ENCODE measurements at places on chromosomes 1 and 21.
A peak's percentile ranks its signal among the peaks of the same experiment; 100 is the strongest.

DNA sequence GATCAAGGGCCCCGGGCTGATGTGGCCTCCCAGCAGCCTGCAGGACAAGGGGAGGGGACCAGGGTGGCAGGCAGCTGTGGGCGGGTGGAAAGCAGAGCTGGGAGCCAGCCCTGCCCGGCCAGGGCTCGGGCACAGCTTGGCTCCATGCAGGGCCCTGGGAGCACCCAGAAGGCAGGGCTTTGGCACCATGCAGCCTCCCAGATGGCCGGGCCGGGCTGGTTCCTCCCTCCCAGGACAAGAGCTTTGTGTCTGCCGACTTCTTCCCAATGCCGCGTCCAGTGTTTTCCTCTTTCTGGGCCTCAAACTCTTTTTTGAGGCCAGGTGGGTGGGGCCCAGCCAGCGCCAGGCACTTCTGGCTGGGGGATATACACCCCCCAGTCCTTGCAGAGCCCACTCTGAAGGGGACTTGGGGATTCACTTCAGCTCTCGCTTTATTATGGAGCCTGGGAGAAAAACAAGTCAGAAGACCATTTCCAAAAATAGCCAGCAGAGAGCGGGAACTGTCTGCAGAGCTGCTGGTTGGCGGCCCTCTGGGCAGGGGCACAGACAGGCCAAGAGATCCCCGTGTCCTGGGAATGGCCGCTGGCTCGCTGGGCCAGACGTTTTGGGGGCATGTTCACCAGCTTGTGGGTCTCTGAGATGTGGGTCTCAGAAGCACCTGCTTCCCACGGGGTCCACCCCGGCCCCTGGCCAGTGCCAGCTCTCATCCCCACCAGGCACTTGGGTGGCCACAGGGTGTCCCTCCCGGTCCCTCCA lies 103.8 kb upstream of the ARHGEF16 start:
- no peak for DNase-seq

- no peak for DNase-seq
Measured at GRCh38 chr1:212208978-212209644, 76.1 kb upstream of the PPP2R5A start.

DNA sequence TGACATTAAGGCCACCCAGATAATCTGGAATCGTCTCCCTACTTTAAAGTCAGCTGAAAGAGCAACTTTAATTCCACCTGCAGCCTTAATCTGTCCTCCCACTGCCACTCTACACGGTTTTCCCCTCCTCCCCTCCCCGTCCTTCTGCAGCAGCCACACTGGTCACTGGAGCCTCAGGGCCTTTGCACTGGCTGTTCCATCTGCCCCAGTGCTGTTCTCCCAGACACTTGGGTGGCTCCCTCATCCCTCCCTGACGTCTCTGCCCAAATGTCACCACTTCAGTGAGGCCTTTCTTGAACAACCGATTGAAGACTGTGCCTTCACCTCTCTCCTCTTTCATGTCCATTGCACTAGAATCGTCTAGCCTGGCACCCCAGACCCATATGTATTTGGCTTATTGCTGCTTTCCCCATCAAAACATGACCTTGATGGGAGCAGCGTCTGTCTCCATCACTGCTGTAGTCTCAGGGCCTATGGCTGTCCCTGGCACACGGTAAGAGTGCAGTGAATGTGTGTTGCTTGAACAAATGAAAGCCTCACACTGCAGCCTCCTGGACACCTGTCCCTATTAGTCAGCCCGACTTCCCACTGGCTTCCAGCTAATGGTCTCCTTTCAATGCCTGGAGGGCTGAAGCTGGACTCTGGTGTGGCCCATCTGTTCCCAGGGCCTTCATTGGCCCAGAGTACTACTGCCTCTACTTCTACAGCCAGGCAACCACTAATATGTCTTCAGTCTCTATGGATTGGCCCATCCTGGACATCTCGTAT lies 10.6 kb upstream of the PRDM16 start:
- no peak for DNase-seq

DNA sequence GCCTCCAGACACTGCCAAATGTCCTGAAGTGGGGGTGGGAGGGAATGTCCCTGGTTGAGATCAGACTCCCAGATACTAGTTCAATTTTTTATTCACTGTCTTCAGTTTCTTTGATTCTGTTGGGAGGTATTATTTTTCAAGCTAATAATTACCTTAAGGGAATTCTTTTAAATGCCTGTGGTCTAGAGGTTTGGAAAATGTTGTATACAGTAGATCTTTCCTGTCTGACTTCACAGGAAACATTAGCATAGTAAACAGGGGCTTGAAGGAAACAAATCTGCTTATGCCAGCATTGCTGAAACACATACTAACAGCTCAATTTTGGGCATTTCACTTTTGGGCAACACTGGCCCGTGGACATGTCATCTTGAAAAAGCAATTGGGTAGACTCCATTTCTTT lies 84.3 kb upstream of the HP1BP3 start:
- DNase-seq: no peak

DNA sequence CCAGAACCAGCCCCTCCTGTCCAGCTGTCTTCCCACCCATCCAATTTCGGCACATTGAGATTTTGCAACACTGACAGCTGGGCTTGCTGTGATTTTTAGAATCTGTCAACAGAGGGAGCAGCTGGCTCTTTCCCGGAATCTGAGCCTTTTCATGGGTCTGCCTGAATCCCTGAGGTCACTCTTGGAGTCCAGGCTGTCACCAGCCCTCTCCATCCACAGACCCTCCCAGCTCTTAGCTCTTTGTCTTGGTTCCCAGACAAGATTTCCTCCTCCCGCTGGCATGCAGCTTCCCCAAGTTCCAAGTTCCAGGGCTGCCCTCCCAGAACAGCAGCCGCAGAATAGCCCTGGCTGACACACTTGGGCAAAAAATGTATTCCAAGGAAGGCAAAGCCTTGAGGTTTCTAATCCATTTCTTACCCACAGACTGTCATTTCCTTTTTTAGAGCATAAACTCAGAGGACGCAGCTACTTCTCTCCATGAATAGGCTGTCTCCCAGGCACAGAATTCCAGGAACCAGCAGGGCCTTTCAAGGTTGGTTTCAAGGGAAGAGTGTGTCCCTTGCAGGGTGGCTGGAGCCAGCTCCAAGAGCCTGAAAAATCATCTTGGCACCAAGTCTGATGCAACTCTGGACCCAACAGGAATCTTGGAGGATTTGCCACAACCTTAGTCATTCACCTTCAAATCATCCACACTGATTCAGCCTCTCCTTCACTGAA lies 7.1 kb upstream of the TMEM61 start:
- peak; percentile 34 for DNase-seq

DNA sequence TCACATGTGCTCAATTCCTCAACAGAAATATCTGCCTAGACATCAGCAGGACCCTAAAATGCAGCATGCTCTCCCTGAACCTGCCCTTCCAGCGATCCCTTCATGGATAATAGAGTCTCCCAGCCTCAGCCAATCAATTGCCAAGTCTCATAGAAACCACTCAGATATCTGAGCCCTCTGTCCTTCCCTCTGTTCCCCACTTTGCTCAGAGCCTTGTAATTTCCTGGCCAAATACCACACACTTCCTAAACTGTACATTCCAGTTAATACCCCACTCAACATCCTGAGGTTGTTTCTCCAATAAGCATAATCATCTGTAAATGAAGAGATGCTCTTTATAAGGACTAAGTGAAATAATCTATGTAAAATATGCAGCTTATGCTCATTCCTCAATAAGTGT lies 59.3 kb upstream of the PTGFRN start:
- DNase-seq: no peak

- peak; percentile 58 for DNase-seq
Measured at GRCh38 chr1:151199873-151200581, 1.7 kb downstream of the PIP5K1A start.

GRCh38 chr1:26542771-26543451 lies 13.3 kb downstream of the RPS6KA1 start:
- DNase-seq: peak; percentile 46

DNA sequence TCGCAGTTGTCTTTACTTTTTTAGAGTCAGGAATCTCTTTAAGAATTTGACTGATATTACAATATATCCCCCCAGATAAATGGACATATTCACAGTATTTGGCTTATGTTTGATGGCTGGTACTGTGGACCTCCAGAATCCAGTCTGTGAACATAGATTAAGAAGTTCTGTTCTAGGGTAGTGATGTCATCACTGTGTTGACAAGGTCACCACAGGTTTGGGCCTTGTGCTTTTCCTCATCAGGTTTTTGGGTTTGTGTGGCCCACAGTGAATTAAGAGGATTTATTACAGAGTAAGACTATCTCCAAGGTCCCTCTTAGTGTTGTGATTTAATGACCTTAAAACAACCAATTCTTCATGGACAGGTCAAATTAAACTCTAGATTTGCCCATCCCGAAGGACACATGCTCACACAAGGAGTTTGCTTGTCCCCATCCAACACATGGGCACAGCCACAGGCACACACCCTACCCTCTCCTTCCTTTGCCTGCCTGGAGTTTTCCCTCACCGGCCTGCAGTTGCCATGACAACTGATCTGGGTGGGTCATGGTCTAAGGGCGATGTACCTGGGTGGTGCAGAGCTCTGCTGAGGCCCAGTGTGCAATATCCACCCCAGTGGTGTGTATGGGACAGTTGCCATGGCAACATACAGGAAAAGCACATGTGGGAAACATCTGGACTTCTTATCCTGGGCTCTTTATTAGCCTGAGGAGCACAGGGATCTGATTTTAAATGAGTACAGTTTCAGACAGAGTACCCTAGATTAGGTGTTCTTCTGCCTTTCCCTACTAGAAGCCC lies 98.6 kb downstream of the NAV1 start:
- DNase-seq: no peak

DNA sequence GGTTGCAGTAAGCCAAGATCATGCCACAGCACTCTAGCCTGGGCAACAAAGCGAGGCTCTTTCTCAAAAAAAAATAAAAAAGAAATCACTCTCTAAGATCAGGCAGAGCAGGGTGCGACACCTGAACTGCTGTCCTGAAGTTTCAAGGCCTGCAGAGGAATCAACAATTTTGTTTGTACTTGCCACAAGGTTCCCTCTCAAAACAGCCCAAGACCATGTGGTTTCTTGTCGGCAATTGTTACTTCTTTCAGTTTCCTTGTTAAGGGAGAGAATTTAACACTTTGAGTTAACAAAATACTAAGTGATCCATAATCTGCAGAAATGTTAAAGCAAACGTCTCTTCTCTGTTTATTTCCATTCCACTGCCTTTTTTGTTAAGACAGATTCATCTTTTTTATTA lies 36.5 kb downstream of the MACO1 start:
- no peak for DNase-seq

GRCh38 chr1:155729031-155729898 lies 40.4 kb downstream of the DAP3 start:
- DNase-seq: peak; percentile 64

DNA sequence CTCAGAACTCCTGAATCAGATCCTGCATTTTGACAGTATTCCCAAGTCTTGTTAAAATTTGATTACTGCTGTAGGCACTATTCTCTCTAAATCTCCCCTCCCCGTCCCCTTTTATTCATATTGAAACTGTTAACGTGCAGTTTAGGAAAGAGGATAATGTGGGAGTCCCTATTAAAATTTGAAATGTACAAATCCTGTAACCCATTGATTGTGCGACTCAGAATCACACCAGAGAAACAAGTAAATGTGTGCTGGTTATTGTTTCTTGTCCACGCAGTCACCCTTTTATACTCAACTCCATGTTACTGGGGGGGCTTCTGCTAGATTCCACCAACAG lies 584 bp upstream of the LTN1 start:
- no peak for DNase-seq

DNA sequence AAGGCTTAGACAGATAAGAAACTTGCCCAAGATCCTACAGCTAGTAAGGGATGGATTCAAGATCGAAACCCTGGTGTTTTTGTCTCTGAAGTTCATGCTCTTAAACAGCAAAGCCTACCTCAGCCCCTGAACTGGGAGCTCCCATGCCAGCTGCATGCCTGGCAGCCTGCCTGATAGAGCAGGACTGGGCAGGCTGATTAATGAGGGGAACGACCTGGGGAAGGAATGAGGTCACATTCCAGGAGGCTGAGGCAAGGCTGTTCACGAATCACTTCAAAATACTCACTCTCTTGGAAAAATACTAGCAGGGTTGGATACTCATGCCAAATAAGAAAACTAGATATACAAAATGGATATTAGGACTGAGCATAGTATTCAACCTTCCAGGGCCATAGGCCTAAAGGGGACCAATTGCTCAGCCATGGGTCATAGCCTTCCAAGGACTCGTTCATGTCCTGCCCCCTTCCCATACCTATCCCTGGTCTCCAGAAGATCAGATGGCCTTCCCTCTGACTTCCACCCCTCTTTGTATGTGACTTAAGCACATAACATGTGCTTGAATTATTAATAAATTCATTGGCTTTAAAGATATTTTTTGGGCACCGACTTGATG lies 15.6 kb upstream of the TACSTD2 start:
- no peak for DNase-seq

GRCh38 chr1:82542766-82543165 lies 742.0 kb downstream of the ADGRL2 start:
- DNase-seq: no peak

- no peak for DNase-seq
Measured at GRCh38 chr21:23837564-23837963, 1769.7 kb downstream of the MRPL39 start.

GRCh38 chr1:81433676-81434075 lies 367.1 kb upstream of the ADGRL2 start:
- DNase-seq: no peak

- DNase-seq: peak; percentile 21
Measured at GRCh38 chr1:204359474-204360255, at the start of gene PLEKHA6. PLEKHA6 (minus strand) TSS chr1:204359929; CDS start chr1:204273727, 86,202 bp downstream.

DNA sequence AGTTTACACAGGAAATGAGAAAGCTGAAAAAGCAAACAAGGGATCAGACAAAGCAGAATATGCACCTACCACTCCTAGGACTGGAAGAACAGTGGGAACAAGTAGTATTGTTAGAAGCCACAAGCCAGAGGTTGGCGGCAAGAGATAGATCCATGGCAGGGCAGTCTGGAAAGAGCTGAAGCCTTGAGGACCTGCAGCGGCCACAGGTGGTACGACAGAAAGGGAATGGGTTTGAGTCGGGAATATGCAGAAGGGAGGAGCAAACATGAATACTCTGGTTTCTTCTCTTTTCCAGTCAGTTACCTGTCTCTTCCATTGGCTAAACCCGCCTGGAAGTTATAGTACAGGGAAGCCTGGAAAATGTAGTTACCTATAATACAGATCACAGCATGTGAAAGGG lies 3.9 kb upstream of the PCNX2 start:
- no peak for DNase-seq

DNA sequence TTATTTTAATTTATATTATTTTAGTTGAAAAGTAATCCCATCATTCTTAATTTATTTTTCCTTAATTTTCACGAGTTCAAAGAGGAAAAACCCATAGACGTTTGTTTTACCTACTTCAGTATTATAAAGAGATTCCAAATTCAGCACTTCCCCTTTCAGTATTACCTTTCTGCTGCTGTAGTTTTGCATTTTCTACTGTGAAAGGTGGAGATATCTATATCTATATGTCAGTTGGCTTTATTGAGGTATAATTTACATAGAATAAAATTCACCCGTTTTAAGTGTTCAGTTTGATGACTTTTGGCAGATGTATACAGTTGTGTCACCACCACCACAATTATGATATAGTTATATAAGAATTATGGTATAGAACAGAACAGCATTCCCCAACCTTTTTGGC lies 33.0 kb downstream of the MAST2 start:
- no peak for DNase-seq

- DNase-seq: no peak
Measured at GRCh38 chr1:225534772-225535171, 106.9 kb upstream of the LBR start.

Measured in suppressor macrophage treated with lipopolysaccharide for 1 hour (primary cell).